ENCODE measurements at places on chromosomes 3 and 15.

GRCh38 chr3:177752831-177753230 lies 555.5 kb upstream of the TBL1XR1 start:
- DNase-seq: no peak
- H3K27ac ChIP-seq: no peak overlapping the region
- H3K36me3 ChIP-seq: no peaks in the 10 kb centered on the region
- H3K4me3 ChIP-seq: no peak overlapping the region

DNA sequence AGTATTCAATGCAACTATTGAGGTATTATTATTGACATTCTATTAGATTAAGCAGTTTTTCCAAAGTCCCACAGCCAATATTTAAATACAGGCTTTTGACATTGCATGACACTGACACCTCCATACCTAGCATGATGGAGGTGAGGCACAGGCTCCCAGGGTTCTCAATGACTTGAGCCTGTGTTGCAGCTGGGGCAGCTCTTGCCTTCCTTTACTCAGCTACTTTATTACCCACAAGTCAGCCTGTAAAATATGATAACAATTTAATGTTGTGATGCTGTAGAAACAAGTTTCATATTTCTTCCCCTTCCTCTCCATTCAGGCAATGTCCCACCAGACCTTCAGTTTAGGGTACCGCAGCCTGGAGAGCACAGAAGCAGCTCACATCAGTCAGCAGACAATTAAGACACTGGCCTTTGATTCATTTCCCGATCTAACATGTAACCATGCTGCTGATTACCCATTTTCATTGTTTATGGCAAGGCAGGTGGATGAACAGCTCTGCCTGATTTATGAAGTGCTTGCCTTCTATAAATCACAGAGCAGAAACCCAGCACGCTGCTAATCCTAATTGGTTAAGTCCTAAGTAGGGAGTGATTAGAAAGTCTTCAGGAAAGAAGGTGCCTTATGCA lies 826.1 kb downstream of the AGBL1 start:
- H3K36me3 ChIP-seq: no peaks in the 10 kb centered on the region
- no peak overlapping the region for H3K27ac ChIP-seq
- no peaks in the 10 kb centered on the region for H3K27me3 ChIP-seq
- no peak for DNase-seq
- no peaks in the 10 kb centered on the region for H3K4me1 ChIP-seq

- H3K36me3 ChIP-seq: no peaks in the 10 kb centered on the region
- no peak overlapping the region for H3K4me3 ChIP-seq
- no peak for DNase-seq
- peak overlapping the region; percentile 1 for H3K27ac ChIP-seq
Observed at GRCh38 chr3:173739726-173740125, 342.2 kb downstream of the NLGN1 start.

- H3K27ac ChIP-seq: no peak overlapping the region
- H3K36me3 ChIP-seq: no peaks in the 10 kb centered on the region
- H3K4me3 ChIP-seq: no peak overlapping the region
- DNase-seq: no peak
Observed at GRCh38 chr3:147424581-147425387, 15.6 kb downstream of the ZIC1 start.

DNA sequence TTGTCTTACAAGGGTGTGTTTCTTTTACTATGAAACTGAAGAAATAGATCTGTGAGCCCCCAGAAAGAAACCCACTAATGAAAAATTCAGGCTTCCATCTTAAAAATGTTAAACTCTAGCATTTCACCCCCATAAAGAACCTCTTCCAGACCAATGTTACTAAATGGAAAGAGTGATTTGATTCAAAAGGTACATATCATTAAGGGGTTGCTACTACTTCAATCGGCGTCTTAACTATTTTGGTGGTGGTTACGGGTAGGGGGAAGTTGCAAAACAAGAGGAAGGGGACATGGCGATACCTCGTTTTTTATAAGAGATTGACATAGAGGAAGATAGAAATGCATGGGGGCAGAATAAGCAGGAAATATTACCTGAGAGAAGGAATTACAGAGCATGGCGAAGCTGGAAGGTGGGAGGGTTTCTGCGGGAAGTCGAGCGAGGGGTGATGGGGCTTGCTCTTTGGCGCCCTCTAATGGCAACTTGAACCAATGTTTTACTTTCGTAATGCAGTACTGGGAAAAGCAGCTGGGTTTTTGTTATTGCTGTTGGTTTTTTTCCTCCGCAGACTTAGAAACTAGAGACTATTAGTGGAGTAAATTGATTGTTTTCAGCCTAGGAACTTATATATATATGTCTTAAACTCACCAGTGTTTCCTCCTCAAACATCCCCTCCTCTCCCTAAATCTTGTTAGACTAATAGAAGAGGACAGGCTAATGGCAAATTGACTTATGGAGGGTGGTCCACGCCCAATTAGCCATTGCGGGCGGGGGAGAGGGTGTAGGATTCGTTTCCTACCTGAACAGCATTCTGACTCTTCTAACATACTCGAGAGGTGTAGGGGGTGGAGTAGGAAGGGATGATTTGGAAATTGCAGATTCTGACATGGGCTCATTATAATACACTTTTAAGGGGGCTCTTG lies 11.3 kb upstream of the SOX2 start:
- DNase-seq: peak; percentile 78
- H3K36me3 ChIP-seq: no peaks in the 10 kb centered on the region
- H3K27ac ChIP-seq: no peak overlapping the region
- H3K27me3 ChIP-seq: peaks cover 70% of the 10 kb centered on the region
- H3K4me1 ChIP-seq: no peaks in the 10 kb centered on the region

DNA sequence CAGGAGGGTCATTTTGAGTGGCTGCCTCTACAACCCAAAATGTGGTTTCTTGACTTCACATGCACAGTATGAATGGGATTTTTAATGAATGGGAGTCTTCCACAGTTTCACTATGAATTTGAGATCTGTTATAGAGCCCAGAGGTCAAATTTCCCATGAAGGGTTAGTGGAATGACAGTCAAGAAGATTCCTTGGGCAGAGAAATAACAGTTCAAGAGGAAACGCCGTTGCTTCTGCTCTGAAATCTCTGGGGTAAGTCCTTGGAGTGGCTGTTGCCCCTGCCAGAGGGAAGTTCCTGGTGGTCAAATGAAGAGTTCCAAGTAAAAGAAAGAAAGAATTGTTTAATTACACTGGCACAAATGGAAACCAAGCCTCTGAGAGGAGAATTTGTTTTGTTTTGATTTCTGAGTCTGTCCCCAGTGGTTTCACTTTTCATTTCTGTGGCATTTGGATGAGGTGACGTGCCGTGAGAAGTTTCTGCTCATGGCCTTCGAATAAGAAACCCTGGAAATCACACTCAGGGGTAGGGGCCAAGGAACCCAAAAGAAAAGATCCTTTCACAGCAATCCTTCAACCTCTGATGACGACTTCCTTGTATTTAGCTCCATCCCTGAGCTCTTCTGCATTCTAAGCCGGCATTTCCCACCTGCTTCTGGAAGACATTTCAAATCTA lies 77.5 kb upstream of the IL12A start:
- peaks cover 17% of the 10 kb centered on the region for H3K4me1 ChIP-seq
- H3K4me3 ChIP-seq: no peak overlapping the region
- no peaks in the 10 kb centered on the region for H3K27me3 ChIP-seq
- DNase-seq: no peak
- no peak overlapping the region for H3K27ac ChIP-seq
- no peaks in the 10 kb centered on the region for H3K36me3 ChIP-seq

All from GM23248 (cell line).